Left lung (tissue), 14 donors: ENCODE measurements at places on chromosomes 5 and 9.

DNA sequence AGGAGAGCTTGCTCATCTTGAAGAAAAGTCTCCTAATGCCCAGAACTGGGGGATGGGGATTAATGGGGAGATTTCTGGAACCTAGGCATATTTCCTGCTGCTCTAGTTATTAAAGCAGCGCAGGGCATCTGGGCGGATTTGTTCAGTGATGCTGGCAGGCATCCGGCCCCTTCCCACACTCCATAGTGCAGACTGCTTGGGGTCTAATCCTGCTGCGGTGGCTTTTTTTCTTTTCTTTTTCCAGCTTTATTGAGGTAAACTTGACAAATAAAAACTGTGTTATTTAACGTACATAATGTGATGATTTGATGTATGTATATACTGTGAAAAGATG lies 30.7 kb downstream of the PPARGC1B start:
- no peak for DNase-seq

GRCh38 chr5:54094706-54095105 lies 215.7 kb downstream of the ARL15 start:
- DNase-seq: no peak

DNA sequence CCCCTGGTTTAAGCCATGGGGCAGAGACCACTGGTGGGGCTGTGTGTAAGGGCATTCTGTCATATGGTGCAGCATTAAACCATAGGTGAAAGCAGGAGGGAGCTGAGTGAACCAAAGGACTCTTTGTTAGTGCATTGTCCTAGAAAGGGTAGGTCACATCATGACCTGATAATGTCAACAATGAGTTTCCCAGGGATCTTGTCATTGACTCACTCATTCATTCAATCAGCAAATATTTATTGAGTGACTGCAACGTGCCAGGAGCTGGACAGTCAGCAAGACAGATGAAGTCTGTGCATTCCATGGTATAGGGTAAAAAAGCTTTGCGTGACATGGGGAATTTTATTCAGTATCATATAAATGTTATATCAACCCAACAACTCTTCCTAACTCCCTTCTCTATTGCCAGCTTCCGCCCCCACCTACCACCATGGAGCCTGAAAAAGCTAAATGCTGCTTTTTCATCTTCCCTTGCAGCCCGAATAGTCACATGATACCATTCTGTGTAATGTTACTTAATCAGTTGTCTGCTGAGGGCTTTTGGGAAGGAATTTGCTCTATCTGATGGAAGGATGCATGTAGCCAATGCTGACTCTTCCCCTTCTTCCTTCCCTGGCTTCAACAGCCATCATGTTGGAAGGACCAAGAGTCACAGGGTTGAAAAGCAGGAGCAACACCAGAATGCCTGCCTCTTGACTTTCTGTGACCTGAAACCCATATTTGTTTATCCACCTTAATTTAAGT lies 11.5 kb upstream of the OTULINL start:
- DNase-seq: no peak

- DNase-seq: no peak
Measured at GRCh38 chr9:130337318-130337717, 71.8 kb downstream of the HMCN2 start.

DNA sequence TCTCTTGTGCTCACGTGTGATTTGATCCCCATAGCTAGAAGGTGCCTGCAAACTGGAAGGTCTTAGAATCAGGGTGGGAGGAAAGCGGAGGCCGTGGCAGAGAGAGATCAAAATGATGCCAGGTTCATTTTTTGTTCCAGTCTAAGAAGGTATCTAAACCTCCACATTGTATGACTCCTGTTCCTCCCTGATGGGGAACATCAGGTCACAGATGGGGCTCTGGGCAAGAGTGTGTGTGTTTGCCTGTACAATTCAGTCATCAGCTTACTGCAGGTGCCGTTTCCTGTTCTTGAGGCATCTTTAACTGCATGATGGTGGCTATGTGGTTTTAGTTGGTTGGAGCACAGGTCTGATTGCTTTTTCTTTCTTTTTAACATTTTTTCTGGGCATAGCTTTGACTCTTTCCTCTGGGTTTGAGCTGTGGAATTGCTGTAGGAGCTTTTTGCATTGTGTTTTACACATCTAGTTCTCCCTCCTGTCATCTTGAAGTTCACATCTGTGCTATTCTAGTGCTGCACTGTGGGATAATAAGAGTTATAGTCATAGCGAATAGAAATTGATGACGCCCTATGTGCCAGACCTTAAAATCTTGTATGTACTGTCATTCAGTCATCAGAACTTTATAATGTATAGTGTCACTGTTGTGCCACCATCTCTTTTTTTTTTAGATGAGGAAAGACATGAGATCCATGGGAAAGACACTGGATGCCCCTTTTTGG lies 30.8 kb downstream of the ARHGAP26 start:
- no peak for DNase-seq

- no peak for DNase-seq
Measured at GRCh38 chr5:55062039-55062779, 38.2 kb downstream of the GZMK start.
